ENCODE measurements at places on chromosomes 7 and 10.

DNA sequence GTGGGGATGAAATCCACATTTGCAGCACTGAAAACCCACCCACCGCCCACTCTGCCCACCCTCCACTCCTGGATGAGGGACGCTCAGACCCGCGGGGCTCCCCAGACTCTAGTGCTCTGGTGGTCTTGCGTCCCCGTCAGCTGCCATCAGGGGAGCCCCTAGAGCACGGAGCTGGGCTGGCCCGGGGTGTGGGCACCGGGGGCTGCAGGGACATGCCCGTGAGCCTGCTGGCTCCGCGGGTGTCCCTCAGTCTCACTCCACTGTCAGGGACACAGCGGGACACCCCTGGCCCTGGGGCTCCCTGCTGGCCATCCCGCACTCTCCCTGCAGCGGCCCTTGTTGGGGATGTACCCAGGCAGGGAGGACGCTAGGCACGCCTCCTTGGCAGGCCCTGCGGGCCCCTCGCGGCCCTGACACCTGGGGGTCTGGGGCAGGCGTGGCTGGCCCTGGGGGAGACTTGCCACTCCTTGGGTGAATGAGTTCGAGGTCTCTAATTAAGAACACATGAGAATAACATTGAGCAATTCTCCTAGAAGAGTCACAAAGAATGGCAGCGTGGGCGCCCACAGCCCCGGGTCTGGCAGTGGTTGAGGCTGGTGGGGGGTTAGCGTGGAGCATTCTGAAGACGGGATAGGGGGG is 64.2 kb downstream of the CFAP46 start:
- peak; percentile 13 for DNase-seq
- peaks cover 52% of the 10 kb centered on the region for H3K27me3 ChIP-seq
- no peak overlapping the region for H3K4me3 ChIP-seq
- H3K4me1 ChIP-seq, result peaks cover 3% of the 10 kb centered on the region
- no peaks in the 10 kb centered on the region for H3K36me3 ChIP-seq

- peaks cover 6% of the 10 kb centered on the region for H3K36me3 ChIP-seq
- peaks cover 20% of the 10 kb centered on the region for H3K4me1 ChIP-seq
- no peak for DNase-seq
Measured at GRCh38 chr10:59323036-59323459, 39.3 kb downstream of the FAM13C start.

DNA sequence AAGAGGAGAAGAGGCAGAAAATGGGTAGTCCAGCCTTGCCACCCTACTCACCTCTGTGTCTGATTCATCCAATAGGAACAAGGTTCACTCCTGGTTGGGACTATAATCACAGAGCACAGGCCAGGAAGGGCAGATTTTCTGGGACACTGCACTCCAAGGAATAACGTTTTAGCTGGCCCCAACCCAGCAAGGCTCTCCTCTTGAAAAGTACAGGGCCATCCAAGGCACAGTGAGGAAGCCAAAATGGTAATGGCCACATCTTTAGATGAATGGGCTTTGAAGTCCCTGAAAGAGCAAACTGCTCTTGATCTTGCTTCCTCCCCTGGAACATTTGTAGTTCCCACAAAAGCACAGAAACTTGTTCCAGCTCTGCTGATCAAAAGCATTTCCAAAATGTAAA is 149.4 kb downstream of the GRM3 start:
- peaks cover 6% of the 10 kb centered on the region for H3K27me3 ChIP-seq
- H3K27ac ChIP-seq, result no peak overlapping the region
- H3K4me3 ChIP-seq, result no peak overlapping the region
- no peaks in the 10 kb centered on the region for H3K4me1 ChIP-seq
- H3K36me3 ChIP-seq, result no peaks in the 10 kb centered on the region

DNA sequence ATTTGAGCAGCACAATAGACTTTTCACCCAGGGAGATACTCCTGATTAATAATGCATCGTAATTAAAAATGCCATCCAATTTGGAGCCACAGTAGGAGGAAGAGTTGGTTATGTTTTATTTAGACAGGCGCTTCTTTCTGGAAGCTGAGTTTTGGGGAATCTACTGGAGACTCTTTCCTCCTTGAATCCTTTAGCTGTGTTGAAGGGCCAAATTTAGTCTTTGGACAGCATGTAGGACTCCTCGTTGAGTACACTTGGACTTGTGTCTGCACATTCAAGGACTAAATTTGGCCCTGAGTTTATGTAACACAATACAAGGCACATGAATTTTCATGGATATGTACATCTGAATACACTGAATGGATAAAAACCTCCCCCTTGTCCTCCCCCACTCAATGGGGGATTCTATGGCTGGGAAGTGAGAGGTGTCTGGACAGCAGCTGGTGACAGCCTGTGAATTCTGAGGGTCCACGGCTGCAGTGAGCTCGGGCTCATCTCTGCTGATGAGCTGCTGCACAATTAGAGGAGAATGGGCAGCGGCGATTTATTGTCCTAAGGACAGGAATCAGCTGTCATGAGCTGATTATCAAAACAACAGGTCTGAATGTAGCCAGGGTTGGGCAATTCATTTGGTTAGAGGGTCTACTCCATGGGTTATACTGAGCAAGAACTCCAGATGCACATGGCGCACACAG is 95.2 kb downstream of the PRTFDC1 start:
- peaks cover 2% of the 10 kb centered on the region for H3K4me1 ChIP-seq
- H3K36me3 ChIP-seq, result peaks cover 8% of the 10 kb centered on the region
- H3K27ac ChIP-seq, result no peak overlapping the region
- no peaks in the 10 kb centered on the region for H3K27me3 ChIP-seq

GRCh38 chr7:139044813-139045794 is 9.3 kb upstream of the ZC3HAV1L start:
- H3K36me3 ChIP-seq, result peaks cover 22% of the 10 kb centered on the region
- H3K27me3 ChIP-seq, result no peaks in the 10 kb centered on the region
- DNase-seq, result no peak

DNA sequence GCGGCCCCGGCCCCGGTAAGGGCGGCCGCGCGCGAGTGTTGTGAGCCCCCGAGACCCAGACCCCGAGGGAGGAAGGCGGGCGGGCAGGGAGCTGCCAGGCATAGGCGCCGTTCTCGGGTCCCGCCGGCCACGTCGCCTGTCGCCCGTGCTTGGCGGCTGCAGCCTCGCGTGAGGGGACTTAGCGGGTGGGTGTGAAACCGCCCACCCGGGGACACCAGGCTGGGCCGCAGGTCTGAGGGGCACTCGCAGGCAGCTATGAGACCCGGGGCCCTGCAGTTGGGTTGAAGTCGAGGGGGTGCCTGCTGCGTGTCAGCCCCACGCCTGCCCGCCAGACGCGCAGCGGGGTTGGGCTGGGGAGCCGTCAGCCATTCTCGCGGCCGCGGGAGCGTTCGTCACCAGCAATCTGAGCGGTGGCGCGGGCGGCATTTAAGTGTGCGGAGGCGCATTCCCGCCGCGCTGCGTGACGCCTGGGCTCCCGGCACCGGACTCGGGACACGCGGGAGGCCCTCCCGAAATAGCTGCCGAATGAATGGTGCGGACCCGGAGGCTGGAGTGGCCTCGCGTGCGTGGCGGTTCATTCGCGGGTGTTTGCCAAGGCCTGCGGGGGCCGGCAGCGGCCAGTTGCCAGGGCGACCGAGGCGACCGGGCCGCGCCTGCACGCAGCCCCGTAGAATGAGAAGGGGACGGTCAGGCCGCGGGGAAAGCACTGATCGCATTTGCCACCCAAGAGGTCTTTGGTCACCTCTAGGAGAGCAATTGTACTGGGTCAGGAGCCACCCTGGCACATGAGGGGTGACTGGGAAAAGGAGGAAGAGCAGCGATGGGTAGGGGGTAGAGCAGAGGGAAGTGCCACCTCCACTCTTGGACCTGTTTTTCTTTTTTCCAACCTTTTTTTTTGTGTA is 750 bp downstream of the ZNF398 start:
- H3K27me3 ChIP-seq, result no peaks in the 10 kb centered on the region
- H3K27ac ChIP-seq, result peak overlapping the region; percentile 96
- peaks cover 42% of the 10 kb centered on the region for H3K4me1 ChIP-seq
- H3K4me3 ChIP-seq, result peak overlapping the region; percentile 80
- no peaks in the 10 kb centered on the region for H3K36me3 ChIP-seq
- peak; percentile 35 for DNase-seq

DNA sequence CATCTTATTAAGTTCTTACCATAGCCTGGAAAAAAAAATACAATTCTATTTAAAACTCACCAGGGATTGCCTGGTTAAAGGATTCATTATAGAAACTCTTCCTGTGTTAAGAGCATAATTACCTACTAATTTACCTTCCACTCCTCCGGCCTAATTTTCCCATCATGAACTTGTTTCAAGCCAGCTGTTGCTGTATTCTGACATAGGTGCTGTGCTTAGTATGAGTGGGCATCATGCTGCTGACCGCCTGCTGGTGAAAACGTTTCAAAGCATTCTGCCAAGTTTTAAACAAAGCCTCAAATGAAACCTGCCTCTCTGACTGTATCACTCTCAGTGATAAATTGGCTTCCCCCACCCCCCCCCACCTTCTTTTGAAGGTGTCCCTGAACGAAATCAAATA is 47.8 kb upstream of the KCNMA1 start:
- no peaks in the 10 kb centered on the region for H3K4me1 ChIP-seq
- H3K36me3 ChIP-seq, result no peaks in the 10 kb centered on the region
- peaks cover 1% of the 10 kb centered on the region for H3K27me3 ChIP-seq
- H3K27ac ChIP-seq, result no peak overlapping the region
- H3K4me3 ChIP-seq, result no peak overlapping the region

GRCh38 chr7:114354306-114354705 is 60.3 kb upstream of the FOXP2 start:
- no peak for DNase-seq
- peaks cover 3% of the 10 kb centered on the region for H3K36me3 ChIP-seq
- H3K27me3 ChIP-seq, result no peaks in the 10 kb centered on the region
- H3K4me3 ChIP-seq, result no peak overlapping the region
- H3K27ac ChIP-seq, result no peak overlapping the region

GRCh38 chr10:58985216-58985615 is 191.2 kb upstream of the PHYHIPL start:
- no peak overlapping the region for H3K4me3 ChIP-seq
- DNase-seq, result no peak
- H3K27ac ChIP-seq, result no peak overlapping the region

DNA sequence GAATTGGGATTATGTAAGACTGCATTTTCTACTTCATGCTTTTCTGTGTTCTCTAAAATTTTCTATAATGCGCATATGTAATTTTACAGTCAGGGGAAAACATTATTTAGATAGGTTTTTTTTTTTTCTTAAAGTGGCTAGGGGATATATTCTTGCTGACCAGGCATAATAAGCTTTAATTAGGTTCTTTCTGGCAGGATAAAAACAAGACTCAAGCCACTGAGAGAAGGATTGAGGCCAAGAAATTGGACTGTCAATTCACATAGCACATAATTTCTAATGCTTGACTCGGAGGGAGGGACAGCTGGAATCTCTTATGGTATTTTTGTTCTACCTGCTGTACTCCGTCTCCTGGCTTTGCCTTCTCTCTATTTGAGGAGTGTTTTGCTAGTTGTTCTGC is 119.8 kb upstream of the NPVF start:
- no peaks in the 10 kb centered on the region for H3K27me3 ChIP-seq
- peak overlapping the region; percentile 47 for H3K27ac ChIP-seq
- H3K36me3 ChIP-seq, result no peaks in the 10 kb centered on the region

GRCh38 chr7:189719-190118 is 2.7 kb upstream of the FAM20C start:
- H3K36me3 ChIP-seq, result no peaks in the 10 kb centered on the region
- no peak overlapping the region for H3K27ac ChIP-seq
- peaks cover 53% of the 10 kb centered on the region for H3K27me3 ChIP-seq
- no peak overlapping the region for H3K4me3 ChIP-seq
- H3K4me1 ChIP-seq, result peaks cover 20% of the 10 kb centered on the region
- DNase-seq, result no peak

DNA sequence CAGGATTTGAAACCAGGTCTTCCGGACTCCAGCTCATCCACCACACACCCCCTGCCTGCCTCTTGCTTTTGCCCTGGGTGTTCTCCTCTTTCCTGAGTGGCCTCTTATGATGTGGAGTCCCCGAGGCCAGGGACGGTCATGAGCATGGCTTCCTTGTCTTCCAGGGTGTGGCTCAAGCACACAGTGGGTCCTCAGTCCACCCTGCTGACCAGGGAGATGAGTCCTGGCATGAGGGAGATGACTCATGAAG is 32.8 kb downstream of the DNAJB12 start:
- H3K4me1 ChIP-seq, result peaks cover 47% of the 10 kb centered on the region
- no peaks in the 10 kb centered on the region for H3K36me3 ChIP-seq
- H3K27ac ChIP-seq, result peak overlapping the region; percentile 50
- no peaks in the 10 kb centered on the region for H3K27me3 ChIP-seq

DNA sequence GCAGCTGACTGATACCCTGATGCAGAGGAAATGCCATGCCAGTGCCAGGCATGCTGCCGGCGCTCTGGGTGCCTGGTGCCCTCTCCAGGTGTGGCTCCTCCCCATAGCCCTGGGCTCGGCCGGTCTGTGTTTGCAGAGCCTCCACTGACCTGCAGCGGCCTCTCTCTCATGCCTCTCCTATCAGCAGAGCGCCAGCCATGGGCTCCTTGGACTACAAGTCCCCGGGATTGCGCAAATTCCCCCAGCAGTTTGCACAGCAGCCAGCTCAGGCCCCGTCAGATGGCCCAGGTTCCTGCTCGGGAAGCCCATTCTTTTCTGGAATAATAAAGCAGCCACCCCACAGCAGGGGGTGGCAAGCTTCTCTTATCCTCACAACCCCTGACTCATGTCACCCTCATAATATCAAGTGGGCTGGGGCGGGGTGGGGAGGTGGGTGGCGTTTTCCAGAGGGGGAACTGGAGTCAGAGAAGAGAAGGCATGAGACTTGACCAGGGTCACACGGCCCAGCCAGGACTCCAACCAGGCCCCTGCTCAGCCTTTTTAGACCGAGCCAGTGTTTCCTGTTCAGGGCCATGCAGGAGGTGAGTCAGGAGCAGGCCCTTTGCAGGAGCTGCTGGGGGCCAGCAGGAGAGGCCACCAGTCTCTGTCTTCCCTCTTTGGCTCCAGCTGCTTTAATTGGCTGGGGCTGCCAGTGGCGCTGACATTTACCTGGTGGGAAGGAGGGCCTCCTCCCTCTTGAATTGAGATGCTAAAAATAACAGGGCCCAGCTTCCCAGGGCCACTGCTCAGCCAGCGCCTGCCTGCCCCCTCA is 58.6 kb downstream of the ZMIZ1 start:
- H3K27me3 ChIP-seq, result no peaks in the 10 kb centered on the region
- no peak for DNase-seq
- H3K27ac ChIP-seq, result peak overlapping the region; percentile 25
- H3K36me3 ChIP-seq, result peaks cover 21% of the 10 kb centered on the region
- H3K4me1 ChIP-seq, result peaks cover 34% of the 10 kb centered on the region

DNA sequence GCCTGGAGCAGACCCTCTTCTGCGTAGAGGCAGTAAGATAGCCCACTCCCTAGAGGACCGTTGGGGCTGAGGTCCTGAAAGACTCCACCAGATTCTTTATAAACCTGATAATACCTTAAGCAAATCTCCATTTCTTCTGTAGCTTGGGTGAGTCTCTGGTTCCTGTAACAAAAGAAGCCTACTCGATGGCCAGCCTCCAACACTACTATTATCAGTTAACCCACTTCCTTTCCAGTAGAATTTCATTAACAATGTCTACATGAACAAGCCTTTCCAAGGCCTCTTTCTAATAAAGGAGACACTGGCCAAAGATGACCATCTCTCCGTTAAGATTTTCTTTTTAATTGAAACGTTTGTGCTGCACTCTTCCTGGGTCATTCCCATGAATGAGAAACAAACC is 201.7 kb upstream of the KCTD7 start:
- no peaks in the 10 kb centered on the region for H3K4me1 ChIP-seq
- H3K27me3 ChIP-seq, result no peaks in the 10 kb centered on the region
- no peak for DNase-seq
- peaks cover 25% of the 10 kb centered on the region for H3K36me3 ChIP-seq
- no peak overlapping the region for H3K27ac ChIP-seq

All from mesothelial cell of epicardium (in vitro differentiated cells).